IMR-90 (cell line): ENCODE measurements at places on chromosomes 3 and 15. TPM values are rescaled to one million over a fixed set of nuclear protein-coding genes. Genes with fewer than 3 reads are reported as not detected.

- DNase-seq = no peak
These were observed 566.0 kb downstream of the GBE1 start for GRCh38 chr3:81195478-81195877.

GRCh38 chr3:41932464-41932863 is 29.4 kb downstream of the ULK4 start:
- DNase-seq = no peak

DNA sequence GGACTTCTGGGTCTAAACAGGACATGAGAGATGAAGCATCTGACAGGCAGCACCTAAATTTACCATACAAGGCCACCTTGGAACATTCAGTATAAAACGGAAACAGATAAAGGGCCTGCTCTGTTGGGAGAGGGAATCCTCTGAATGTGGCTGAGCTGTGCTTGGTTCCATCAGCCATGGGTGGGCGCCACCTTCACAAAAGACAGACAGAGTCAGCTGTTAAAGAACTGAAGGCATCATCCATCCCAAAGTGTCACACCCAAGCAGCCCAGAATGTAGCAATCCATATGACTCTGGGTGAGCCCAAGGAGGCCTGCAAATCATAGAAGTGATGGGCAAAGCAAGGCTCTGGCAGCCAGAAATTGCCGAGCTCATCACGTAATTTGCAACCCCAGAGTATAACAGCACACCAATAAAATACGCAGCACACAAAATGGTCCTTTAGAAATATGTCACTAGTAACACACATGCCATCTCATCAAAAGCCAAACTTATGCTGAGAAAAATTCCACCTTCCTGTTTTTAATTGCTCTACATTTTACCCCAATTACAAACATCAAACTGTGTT is 24.8 kb upstream of the RBP1 start:
- DNase-seq = no peak

The OIP5 gene
- total RNA-seq = 4.1 and 7.5 TPM in 2 replicates
